ENCODE measurements at places on chromosomes 1 and 21.

DNA sequence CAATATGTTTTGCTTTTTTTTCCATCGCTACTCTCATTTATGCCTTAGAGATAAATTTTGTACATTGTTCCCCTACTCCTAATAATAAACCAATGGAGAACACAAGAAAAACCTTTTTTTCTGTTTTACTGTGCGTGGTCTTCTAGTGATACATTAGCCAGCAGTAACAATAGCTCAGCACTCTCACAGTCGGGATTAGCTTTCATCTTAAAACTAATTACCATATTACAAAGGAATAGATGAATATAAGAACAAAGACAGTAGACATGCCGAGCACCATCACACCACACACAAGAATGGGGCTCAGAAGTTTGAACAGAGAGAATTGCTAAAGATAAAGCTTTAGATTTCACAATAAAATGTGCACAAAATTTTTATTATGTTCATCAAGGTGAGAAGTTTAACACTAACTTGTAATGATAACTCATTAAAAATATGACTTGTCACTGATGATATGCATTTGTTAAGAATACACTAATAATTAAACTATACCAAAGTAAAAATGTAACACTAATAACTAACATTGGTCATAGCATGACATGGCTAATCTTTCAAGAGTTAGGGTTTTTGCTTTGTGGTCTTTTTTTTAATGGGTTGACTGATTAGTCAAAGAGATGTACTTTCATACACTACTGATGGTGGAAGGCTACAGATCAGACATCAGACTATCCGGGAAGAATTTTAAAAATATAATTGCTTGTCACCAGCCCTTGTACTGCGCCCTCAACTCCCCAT is 61.8 kb downstream of the EXTL2 start:
- DNase-seq = no peak

DNA sequence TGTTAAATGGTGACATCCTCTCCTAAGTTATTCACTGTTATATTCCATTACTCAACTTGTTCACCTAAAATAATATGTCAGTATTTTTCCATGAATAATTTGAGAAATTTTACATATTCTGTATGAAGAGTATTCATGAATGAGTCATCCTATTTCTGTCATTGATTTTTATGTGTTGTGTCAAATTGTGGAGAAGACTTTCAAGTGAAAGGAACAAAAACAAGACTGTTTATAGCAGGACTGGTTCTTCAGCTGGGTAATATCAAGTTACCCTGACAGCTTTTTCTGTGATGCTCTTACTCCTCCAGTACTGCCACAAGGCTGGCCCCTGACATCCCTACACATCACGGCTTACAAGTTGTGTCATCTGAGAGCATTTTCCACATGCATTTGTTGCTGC is 847.7 kb downstream of the NCAM2 start:
- no peak for DNase-seq

DNA sequence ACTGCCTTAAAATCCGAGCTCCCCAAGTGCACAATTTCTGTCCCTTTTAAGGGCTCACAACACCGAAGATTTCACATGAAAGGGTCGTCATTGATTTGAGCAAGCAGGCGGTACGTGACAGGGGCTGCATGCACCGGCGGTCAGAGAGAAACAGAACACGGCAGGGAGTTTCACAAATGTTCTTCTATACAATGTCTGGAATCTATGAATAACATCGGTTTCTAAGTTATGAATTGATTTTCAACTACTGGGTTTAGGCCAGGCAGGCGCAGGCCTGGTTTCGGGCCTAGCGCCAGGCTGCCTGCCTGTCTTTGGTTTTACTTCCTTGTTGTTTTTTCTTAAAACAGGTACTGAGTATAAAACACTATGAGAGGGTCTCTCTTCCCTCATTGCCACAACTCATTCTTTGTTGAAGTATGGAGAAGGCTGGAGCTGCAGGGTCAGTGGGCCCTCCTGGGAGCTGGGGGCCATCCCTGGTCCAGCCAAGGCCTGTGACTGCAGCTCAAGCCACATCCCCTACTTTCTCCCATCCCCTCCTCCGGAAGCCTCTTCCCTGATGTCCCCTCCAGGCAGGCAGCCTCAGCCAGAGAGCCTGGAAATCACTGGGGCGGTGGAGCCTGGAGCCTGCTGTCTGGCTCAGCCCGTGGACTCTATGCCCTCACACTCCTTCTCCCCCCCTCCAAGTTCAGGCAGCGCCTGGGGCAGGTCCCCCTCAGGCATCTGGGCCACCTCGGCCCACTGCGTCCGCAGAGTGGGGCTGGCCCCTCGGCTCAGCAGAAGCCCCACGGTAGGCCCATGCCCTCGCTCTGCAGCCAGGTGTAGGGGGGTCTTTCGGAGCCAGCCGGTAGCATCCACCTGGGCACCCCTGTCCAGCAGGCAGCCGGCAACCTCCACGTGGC is 2.4 kb downstream of the ANKRD65 start:
- DNase-seq = no peak

GRCh38 chr1:230867903-230868735 is at the start of gene C1orf198:
Gene C1orf198 (minus strand): TSS chr1:230868521. CDS start chr1:230868512, 9 bp downstream.
- no peak for DNase-seq

DNA sequence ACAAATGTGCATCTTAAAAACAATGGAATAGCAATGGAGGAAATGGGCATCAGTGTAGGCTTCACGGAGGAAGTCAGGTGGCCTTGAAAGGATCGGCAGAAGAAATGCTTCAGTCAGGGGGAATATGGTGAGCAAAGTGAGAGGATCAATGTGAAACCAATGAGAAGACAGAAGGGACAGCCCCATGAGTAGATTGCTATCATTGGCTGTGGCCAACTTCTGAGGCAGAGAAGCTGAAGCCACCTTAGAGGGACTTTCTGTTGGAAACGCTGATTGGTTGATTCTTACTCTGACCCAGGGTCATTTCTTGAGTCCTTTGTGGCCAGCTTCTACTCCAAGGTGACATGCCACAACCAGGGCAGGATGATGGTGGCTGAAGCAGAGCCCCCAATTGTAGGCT is 130.7 kb upstream of the ZNF648 start:
- no peak for DNase-seq

DNA sequence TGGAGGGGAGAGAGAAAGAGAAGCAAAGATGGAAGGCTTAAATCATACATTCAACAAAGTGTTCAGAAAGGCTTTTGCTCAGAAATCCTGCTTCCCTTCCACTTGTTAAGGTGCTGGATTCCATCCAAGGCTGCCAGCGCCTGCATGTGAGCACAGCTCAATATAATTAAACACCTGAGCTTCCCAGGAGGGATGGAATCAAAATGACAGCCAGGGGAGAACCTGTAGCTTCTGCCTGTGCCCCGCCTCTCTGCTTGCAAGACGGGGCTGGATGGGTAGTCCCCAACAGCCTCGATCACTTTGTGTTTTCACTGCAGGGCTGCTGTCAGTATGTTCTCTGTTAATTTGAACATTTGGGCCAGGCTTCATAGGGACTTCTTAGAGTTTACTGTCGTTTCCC is 225.7 kb downstream of the KCNH1 start:
- DNase-seq = no peak

DNA sequence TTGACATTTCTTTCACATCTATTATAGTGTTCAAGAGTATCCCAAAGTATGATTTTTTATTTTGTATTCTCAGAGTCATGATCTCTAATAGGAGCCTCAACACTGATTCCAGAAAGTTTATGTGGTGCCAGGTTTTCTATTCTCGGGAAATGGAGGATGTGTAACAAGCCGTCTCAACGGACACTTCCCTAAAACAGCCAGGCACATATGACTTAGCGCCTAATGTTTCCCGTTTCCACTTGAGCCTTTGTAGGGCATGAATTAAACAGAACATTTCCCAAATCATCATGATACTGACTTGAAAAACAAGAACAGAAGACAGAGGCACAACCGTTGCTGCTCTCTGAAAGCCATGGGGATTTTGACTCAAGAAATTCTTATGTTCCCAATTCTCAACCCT is 8.0 kb downstream of the CYYR1 start:
- DNase-seq = no peak

GRCh38 chr1:182598296-182598695 is 5.9 kb downstream of the RGS16 start:
- DNase-seq = no peak

- no peak for DNase-seq
Observed at GRCh38 chr1:156378557-156378956, 9.5 kb downstream of the RHBG start.

- DNase-seq = no peak
Observed at GRCh38 chr1:222098404-222098803, 356.5 kb upstream of the DUSP10 start.

DNA sequence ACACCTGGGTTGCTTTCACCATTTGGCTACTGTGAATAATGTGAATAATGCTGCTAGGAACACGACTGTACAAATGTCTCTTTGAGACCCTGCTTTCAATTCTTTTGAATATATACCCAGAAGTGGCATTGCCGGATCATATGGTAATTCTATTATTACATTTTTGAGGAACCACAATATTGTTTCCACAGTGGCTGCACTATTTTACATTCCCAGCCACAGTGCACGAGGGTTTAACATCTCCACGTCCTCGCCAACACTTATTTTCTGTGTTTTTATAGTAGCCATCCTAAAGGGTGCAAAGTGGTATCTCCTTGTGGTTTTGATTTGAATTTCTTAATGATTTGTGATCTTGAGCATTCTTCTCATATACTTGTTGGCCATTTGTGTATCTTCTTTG is 15.7 kb downstream of the FHAD1 start:
- no peak for DNase-seq

DNA sequence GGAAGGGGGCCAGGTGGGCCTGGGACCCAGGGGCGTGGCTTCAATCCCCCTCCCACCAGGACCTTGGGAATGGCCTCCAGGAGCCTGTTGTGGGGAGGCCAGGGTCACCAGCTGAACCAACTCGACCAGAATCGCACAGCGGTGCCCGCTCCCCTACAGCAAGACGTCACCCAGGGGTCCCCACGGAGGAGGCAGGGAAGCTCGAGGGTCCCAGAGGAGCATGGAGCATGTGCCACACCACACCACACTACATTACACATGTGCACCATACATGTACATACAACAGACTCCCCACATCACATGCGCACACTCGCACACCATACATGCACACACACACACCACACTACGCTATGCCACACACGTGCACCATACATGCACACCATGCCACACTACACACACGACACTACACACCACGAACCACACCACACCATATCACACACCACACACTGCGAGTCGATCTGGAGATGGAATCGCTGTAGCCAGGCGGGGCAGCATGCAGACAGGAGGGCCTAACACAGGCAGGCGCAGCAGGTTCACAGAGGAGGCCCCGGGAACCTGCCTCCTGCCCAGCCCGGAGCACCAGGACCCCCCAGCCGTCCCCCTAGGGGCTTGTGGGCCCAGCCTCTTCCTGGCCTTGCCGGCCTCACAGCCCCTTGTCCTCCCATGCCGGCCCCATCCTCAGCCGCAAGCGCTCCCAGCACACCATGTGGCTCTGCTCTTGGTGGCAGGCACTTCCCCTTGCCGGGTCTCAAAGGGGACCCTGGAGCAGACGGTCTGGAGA is 596 bp downstream of the ITGB2 start:
- DNase-seq = no peak

- no peak for DNase-seq
Observed at GRCh38 chr1:240644732-240645131, 32.8 kb upstream of the GREM2 start.

DNA sequence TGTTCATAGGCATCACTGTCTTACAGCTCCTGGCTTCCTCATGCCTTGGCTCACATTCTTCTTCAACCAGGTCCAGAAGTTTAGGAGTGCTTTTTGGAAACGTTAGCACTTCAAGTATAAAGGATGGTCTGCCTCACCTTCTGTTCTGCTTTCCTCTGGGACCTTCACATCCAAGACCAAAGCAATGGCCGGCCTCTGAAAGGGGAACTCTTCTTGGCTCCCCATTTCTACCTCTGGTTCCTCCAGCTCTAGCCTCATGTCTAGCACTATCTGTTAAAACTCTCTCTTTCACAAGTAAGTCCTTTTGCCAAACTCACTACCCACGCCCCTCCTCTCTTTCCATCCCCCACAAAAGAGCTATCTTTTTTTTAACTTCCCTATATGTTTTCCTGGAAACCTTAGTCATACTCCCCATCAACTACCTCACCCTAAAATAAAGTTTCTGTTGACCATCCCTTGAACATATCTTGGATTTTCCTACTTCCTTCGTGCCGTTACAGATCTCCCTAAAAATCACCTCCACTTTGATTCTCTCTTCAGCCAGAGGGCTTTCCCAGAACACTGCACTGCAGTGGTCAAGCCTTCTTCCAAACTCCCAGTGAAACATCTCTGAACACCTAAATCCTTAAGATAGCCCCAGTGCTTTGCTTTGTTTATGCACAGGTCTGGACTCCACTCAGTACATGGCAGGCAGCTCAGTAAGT is 7.9 kb downstream of the SORT1 start:
- no peak for DNase-seq
